ENCODE measurements at places on chromosomes 12 and 14.

DNA sequence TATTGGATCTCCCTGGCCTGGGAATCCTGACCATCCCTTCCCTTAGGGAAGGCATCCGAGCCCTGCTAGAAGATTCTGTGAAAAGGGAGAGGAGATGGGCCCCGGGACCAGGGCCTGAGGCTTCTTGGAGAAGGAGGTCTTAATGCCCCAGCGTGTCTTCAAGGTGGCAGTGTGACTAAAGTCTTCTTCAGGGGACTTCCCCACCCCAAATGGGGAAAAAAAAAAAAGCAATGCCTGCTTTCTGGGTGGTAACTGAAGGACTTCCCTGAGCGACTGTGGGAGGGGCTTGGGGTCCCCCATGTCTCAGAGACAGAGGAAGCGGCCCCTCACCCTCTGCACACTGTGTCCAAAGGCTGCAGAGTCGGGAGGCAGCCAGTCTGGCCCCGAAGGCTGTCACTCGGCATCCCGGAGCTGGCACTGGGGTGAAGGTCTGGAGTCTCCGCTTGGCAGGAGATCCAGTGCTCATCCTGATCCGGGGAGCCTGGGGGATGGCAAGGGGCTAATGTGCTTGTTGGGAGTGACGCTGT, 7.8 kb upstream of the PGF start:
- DNase-seq: no peak

DNA sequence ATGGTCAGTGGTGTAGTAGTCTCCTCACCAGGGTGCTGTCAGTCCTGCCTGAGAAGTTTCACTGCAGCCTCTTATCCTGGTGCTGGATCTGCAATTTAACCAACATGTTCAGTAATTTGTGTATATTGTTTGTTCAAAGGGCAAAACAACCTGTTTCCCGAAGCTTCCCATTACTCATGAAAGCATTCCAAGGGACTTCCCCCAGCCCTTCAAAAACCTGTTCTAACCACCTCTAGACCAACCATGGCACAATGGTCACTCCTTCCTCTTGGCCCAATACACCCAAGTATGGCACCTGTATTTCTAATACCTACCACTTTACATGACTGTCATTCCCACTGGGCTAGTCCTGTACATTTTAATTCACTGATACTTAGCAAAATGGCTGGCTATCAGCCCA, 12.1 kb downstream of the CKAP4 start:
- DNase-seq: no peak

- DNase-seq: no peak
Measured at GRCh38 chr14:75231320-75231719, 47.3 kb upstream of the FOS start.

DNA sequence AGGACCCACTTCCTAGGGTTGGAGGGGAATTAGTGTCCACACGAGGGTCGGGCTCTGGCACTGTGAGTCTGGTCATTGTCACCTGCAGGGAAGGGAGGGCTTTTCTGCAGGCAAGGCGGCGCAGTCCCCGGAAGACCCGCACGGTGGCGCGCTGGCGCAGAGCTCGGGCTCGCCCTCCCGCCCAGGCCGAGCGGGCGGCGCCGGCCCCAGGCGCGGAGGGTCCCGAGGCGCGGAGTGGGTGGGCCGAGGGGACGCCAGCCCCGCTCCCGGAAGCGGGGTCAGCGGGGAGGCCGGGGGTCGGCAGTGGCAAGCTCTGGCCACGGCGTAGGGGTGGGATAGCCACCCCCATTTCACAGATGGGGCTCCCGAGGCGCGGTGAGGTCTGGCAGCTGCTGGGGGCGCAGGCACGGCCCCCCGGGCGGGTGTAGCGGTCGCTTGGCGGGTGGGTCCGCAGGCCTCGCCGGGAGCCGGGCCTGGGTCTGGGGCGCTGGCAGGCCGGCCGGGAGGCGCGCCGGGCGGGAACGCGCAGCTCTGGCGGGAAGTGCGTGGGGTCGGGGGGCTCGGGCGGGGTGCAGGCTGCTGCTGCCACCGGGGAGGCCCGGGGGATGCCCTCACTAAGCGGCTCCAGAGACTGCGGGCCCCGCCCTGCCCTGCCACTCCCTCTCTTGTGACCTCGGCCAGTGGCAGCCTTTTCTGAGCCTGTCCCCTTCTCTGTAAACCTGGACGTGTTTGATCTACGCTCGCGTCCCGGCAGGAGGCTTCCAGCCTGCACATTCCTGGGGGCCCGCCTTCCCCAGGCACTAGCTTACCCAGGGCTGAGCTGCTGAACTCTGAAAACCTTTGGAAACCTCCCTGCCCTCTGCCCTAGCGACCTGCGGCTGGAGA, 46.1 kb downstream of the CYP46A1 start:
- no peak for DNase-seq

- DNase-seq: no peak
Measured at GRCh38 chr14:89669193-89669592, 252.2 kb upstream of the FOXN3 start.

All from NCI-H1436 treated with DMSO at 0.1 percent for 48 hours (cell line).